ENCODE measurements at places on chromosomes 13 and 19. TPM values are rescaled to one million over a fixed set of nuclear protein-coding genes. Genes with fewer than 3 reads are reported as not detected.

The CPAMD8 gene
- 0.11 TPM for total RNA-seq

The POLRMT gene
- 50.6 TPM for total RNA-seq

The FCER2 gene
- total RNA-seq, result 0.29 TPM

The IZUMO2 gene
- not detected for total RNA-seq

The CDX2 gene
- total RNA-seq, result not detected
